ENCODE measurements at places on chromosomes 2 and 18. TPM values are rescaled to one million over a fixed set of nuclear protein-coding genes. Genes with fewer than 3 reads are reported as not detected.

MTA3 gene
- 75.3 TPM for polyA plus RNA-seq

IL36RN gene
- polyA plus RNA-seq: not detected

MARCHF4 gene
- 0.17 TPM for polyA plus RNA-seq

MOGAT1 gene
- polyA plus RNA-seq: not detected

ASB18 gene
- not detected for polyA plus RNA-seq

ST8SIA3 gene
- polyA plus RNA-seq: not detected

AOX1 gene
- polyA plus RNA-seq: 1.7 TPM

DARS1 gene
- polyA plus RNA-seq: 170 TPM

DNAH7 gene
- 8.2 TPM for polyA plus RNA-seq

GPR39 gene
- 4.8 TPM for polyA plus RNA-seq

MOCOS gene
- polyA plus RNA-seq: 1.7 TPM

PTGR3 gene
- polyA plus RNA-seq: 43.3 TPM

LIMS3 gene
- 3.8 TPM for polyA plus RNA-seq

REG3G gene
- not detected for polyA plus RNA-seq

BCL2 gene
- polyA plus RNA-seq: 24.7 TPM

TSPYL6 gene
- 0.06 TPM for polyA plus RNA-seq

CYP1B1 gene
- 137 TPM for polyA plus RNA-seq

HOXD9 gene
- 60.0 TPM for polyA plus RNA-seq

PPP1R1C gene
- polyA plus RNA-seq: 2.6 TPM

ANKRD62 gene
- polyA plus RNA-seq: 0.03 TPM

CRYGC gene
- not detected for polyA plus RNA-seq

KCNG3 gene
- 0.92 TPM for polyA plus RNA-seq

SERPINB13 gene
- polyA plus RNA-seq: not detected

AQP12A gene
- polyA plus RNA-seq: 0.47 TPM

SMC6 gene
- polyA plus RNA-seq: 35.8 TPM

IL36B gene
- polyA plus RNA-seq: not detected

NTSR2 gene
- polyA plus RNA-seq: not detected

INPP5D gene
- polyA plus RNA-seq: 6.7 TPM

IL37 gene
- not detected for polyA plus RNA-seq

REEP1 gene
- polyA plus RNA-seq: 3.3 TPM

ZBTB14 gene
- 25.6 TPM for polyA plus RNA-seq

CLIP4 gene
- 16.5 TPM for polyA plus RNA-seq

SCN7A gene
- polyA plus RNA-seq: 12.7 TPM

TBR1 gene
- not detected for polyA plus RNA-seq

FOXD4L1 gene
- polyA plus RNA-seq: 0.31 TPM

TIGD1 gene
- 14.7 TPM for polyA plus RNA-seq

All from right renal cortex interstitium (tissue), 3 donors.